ENCODE measurements at places on chromosomes 3 and 15. TPM values are rescaled to one million over a fixed set of nuclear protein-coding genes. Genes with fewer than 3 reads are reported as not detected.

The APPL1 gene
- 19.3 TPM for total RNA-seq

The CCR5 gene
- total RNA-seq: 7.5 TPM

The CFAP92 gene
- total RNA-seq: 0.75 TPM

The PATL2 gene
- total RNA-seq: 32.8 TPM

The ATP10A gene
- total RNA-seq: 18.5 TPM

The MYLK gene
- total RNA-seq: not detected

The CYP8B1 gene
- not detected for total RNA-seq

The TFRC gene
- total RNA-seq: 208 TPM

The MBD4 gene
- 51.8 TPM for total RNA-seq

The SCAMP5 gene
- 0.72 TPM for total RNA-seq

The CPLX3 gene
- total RNA-seq: 0.19 TPM

The SCN5A gene
- 0.03 TPM for total RNA-seq

The CAMK2N2 gene
- not detected for total RNA-seq

The CACNA1D gene
- total RNA-seq: not detected

The HAPLN3 gene
- total RNA-seq: 71.3 TPM

The ACOX2 gene
- not detected for total RNA-seq

The LYSMD4 gene
- 7.6 TPM for total RNA-seq

The DNAH12 gene
- total RNA-seq: 0.27 TPM

The C3orf85 gene
- not detected for total RNA-seq

The MEIS2 gene
- not detected for total RNA-seq

The RETNLB gene
- total RNA-seq: not detected

The ROPN1 gene
- total RNA-seq: not detected

The ATP1B3 gene
- 64.5 TPM for total RNA-seq

The TMC3 gene
- total RNA-seq: not detected

The WDR6 gene
- total RNA-seq: 112 TPM

The TTLL13 gene
- 0.28 TPM for total RNA-seq

The CCRL2 gene
- total RNA-seq: 5.3 TPM

The ADAMTS7 gene
- not detected for total RNA-seq

The GOLGA6L9 gene
- 3.2 TPM for total RNA-seq

The SGO1 gene
- 0.33 TPM for total RNA-seq

The CCDC33 gene
- not detected for total RNA-seq

The ISL2 gene
- not detected for total RNA-seq

The ZNF385D gene
- total RNA-seq: not detected

The HYAL1 gene
- 0.30 TPM for total RNA-seq

The GOLGA6A gene
- not detected for total RNA-seq

The LMAN1L gene
- total RNA-seq: not detected

The DUOXA2 gene
- not detected for total RNA-seq

The MRPS25 gene
- 51.3 TPM for total RNA-seq

The PLD1 gene
- total RNA-seq: 1.6 TPM

The LRIG1 gene
- total RNA-seq: 39.4 TPM

The TP53BP1 gene
- total RNA-seq: 59.7 TPM

The BNC1 gene
- total RNA-seq: not detected

The GOLGA8R gene
- total RNA-seq: 2.5 TPM

The GPR15 gene
- total RNA-seq: 9.1 TPM

The AADACL2 gene
- total RNA-seq: not detected

The CDHR4 gene
- not detected for total RNA-seq

The MOBP gene
- not detected for total RNA-seq

The GOLGA8G gene
- not detected for total RNA-seq

The TRPC1 gene
- 3.4 TPM for total RNA-seq

The CAPN7 gene
- total RNA-seq: 59.7 TPM

The HMCES gene
- total RNA-seq: 78.7 TPM

The C2CD4B gene
- not detected for total RNA-seq
